ENCODE measurements at places on chromosomes 13 and 19.

- peak; percentile 35 for DNase-seq
Observed at GRCh38 chr19:3687774-3688706, 12.2 kb downstream of the PIP5K1C start.

DNA sequence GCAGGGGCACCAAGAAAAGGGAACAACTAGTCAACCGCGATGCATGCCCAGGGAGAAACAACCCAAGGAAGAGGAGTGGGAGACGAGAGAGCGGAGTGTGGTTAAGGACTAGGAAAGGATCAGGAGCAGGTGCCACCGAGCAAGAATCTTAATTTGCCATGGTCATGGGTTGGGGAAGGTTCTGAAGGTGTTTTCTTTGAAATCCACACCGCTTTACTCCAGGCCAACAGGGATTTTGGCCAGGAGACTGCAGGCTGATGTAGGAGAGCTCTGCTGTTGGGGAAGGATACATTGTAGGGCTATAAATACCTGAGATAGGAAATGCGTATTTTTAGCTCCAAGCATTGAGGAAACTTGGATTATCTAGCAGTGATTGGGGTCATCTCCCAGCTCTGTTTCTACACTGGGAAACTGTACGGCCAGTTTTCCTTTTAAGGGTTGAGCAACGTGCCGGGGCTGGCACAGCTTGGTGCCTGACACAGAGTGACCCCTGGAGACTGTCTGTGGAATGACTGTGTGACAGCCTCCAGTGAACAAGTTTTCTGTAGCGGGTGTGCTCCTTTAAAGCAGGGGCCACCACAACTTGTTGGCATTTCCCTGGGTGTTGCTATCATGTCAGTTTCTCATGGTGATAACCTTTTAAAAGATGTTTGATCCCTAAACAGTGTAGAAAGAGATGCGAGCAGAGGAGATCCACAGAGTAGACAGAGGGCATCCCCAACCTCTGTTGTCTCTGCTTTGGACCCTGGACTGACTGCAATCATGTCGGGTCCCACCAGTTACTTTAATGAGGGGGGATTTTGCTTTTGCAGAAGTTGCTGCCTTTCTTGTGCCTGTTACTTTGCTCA, 34.3 kb downstream of the ZNF536 start:
- DNase-seq, result no peak

- DNase-seq, result no peak
Observed at GRCh38 chr19:46073268-46073922, 32.6 kb upstream of the IGFL4 start.

DNA sequence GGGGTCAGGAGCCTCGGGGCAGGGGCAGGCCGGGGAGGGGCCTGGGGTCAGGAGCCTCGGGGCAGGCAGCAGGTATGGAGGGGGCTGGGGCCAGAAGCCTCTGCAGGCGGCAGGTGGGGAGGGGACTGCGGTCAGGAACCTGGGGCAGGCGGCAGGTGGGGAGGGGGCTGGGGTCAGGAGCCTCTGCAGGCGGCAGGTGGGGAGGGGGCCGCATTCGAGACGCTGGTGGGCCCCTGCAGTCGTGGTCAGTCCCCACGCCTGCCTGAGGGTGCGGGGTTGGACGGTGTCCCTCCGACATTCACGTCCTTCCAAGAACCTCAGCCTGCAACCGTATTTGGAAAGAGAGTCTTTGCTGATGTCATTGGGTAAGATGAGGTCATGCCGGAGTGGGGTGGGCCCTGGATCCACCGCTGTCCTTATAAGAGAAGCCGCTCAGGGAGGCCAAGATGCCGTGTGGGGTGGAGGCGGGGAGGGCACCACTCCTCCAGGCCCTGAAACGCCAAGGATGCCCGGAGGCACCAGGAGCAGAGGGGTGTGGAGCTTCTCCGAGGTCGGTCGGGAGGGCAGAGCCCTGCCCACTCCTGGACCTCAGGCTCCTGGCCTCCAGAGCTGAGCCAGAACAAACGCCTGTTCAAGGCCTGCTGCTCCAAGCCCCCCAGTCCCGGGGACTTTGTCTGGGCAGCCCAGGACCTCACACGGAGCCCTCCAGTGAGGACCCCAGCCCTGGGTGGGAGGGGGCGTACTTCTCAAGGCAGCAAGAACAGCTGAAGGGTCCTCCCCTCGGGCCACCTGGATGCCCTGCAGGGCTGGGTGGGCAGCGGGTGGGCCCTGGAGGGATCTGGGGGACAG, 30.1 kb downstream of the PIP5K1C start:
- no peak for DNase-seq

GRCh38 chr19:16085115-16085514, 8.8 kb downstream of the TPM4 start:
- DNase-seq, result no peak

DNA sequence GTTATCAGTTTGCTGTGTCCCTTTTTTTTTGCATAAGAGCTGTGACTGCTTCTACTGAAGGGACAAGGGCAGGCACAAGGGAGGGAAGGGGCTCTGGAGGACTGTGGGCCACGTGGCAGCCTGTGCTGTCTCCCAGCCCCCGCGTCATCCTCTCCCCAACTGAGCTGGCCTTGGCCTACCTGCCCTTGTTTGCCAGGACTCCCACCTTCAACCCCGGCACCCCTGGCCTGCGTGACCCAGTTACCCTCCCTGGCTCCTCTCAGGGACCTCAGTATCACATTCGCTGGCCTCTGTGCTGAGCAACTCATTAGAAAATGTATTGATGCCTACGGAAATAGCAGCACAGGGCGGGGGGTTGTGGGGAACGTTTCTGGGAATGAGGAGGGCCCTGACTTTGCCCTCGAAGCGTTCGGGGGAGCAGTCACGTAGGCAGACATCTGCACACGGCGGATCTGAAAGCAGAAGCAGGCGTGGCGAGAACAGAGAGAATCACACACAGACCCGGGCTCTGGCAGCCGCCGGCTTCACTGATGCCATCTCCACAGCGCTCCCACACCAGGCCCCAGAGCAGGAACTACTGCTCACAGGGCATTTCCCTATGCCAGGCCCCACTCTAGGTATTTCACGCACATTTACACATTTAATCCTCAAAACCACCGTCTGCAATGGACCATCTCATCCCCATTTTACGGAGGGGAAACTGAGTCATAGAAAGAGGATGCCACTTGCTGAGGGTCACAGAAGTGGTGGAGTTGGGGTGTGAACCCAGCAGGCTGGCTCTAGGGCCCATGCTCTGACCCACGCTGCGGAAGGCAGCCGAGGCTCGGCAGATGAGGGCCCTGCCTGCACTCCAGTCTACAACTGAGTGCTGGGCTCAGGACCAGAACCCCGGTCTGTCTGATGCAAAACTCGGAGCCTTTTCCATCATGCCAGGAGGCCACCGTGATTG, 5.7 kb upstream of the ATF5 start:
- no peak for DNase-seq

- no peak for DNase-seq
Observed at GRCh38 chr19:32053376-32053775, 292.0 kb upstream of the ZNF507 start.

GRCh38 chr19:31676271-31677004, 327.2 kb upstream of the TSHZ3 start:
- no peak for DNase-seq

GRCh38 chr13:92028695-92029094, 630.3 kb downstream of the GPC5 start:
- DNase-seq, result no peak

DNA sequence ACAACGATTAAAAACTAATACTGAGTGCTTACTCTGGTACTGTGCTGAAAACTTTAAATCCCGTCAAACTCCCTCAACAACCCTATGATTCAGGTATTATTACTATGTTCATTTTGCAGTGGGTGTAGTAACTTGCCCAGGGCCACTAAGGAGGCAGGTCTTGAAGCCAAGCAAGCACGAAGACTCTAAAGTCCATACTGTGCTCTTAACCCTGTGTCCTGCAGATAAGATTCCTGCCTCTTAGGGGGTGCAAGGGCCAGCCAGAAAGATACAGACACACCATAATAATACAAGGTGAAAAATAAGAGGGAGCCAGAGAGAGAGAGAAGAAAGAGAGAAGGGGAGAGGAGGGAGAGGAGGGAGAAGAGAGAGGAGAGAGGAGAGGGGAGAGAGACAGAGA, 95.5 kb downstream of the CDADC1 start:
- no peak for DNase-seq

DNA sequence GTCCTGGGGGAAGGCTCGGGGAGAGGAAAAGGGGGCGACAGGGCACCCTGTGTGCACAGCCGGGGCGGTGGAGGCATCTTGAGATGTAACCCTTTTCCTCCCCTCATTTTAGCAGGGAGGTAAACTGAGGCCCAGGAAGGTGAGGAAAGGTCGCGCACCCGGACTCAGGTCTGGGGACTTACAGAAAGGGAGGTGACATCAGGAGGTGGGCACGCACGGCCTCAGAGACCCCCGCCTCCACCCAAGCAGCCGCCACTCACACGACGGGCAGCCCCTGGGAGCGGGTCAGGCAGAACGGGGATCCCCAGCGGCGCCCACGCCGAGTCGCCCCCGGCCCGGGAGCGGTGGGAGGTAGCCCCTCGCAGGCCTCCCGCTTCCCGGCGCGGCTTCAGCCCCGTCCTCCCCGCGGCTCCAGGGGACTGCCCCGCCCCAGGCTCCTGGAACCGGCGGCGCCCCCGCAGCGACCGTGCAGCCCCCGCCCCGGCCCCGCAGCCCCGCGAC, 477 bp downstream of the PIP5K1C start:
- DNase-seq, result no peak

- DNase-seq, result no peak
Observed at GRCh38 chr19:41309180-41310032, 566 bp upstream of the CCDC97 start.

GRCh38 chr19:19181488-19181998, 10.4 kb downstream of the BORCS8 start:
- DNase-seq, result no peak

DNA sequence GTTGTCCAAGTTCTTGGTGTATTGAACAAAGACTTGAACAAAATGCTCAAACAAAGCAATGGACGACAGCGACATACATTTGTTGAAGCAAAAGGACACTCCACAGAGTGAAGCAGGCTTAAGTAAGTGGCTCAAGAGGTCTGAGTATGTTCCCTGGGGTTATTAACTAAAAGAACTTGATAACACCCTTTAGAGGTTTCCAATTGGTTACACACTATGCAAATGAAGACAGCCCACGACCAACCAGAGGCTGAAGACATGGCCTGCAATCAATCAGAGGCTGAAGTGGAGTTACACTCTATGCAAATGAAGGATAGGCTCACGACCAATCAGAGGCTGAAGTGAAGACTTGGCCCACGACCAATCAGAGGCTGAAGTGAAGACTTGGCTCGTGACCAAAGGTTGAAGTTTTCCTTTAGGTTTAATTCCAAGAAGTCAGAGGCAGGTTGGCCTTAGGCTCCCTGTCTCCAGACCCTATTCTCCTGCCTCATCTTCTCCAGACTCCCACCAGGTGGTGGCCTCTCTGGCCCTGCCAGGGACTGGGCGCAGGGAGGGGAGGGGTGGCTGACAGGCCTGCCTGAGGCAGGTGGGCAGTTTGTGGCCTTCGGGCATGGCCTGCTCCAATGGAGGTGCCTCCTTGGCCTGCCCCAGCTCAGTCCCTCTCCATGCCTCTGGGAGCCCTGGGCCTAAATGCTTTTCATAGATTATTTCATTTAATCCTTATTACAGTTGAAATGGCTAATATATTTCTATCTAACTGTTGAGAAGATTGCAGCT, 38.1 kb downstream of the CCDC169 start:
- no peak for DNase-seq

DNA sequence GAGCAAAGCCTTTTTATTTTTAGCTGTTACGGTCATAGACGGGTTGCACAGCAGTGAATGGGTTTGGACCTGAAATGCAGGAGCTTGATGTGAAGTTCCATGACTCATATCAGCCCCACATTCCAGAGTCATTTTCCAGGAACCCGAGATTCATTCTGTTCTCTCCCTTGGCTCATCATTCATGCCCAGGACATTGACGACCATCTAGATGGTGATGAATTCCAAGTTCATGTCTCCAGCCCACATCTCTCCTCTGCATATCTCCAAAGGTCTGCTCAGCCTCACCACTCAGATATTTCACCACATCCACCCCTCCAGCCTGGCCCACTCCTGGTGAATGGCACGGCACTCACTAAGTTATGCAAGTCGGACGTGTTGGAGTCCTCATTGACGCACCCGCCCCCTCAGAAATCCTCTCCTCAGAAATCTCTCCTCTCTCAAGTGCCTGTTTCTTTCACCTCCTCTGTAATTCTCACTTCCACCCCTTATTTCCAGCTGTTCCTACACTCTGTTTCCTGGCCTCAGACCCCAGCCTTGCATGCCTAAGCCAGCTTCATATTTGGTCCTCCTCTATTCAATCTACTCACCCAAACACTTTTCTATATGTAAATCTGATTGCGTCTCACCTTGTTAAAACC, 83.1 kb downstream of the ALOX5AP start:
- no peak for DNase-seq

DNA sequence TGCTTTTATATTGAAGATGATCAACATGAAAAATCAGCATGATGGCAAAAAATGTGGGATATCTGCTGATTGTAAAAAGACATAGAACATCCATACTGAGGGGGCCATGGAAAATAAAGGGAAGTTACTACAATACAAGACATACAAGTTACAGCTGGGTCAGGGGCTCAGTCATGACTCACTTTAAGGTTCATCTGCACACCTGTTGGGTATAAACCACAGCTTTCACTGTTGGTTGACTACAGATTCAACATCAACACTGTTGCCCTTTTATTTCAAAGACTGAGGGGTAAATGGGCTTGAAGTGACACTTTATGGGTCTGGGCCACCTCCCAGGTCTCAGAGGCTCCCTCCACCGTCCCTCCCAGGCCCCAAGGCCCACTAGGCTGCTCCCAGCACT, 98.1 kb upstream of the IRS2 start:
- no peak for DNase-seq

- DNase-seq, result no peak
Observed at GRCh38 chr13:30178976-30179375, 128.4 kb downstream of the KATNAL1 start.

GRCh38 chr13:24716446-24716845, 36.2 kb downstream of the ATP12A start:
- DNase-seq, result no peak

GRCh38 chr19:30541575-30541974, 169.4 kb downstream of the ZNF536 start:
- DNase-seq, result no peak

GRCh38 chr13:107964395-107964794, 250.9 kb downstream of the LIG4 start:
- DNase-seq, result no peak

GRCh38 chr19:7833225-7834099, 3.4 kb downstream of the EVI5L start:
- no peak for DNase-seq

DNA sequence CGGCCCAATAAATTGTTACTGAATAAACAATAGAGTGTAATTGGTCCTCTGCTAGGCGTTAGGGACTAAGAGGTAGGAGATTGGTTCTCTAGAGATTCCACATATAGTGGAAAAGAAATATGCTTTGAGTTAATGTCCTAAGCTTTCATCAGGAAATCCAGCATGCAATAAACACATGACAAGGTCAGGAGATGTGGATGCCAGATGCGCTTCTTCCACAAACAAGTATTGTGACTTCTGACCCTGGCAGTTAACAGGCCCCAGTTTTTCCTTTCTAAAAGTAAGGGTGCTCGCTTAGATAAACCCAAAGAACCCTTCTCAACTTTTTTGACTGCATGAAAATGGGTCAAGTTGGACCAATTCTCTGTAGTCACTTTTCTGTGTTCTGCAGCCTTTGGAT, 146.5 kb upstream of the SOX21 start:
- DNase-seq, result no peak

- DNase-seq, result no peak
Observed at GRCh38 chr13:109918179-109918711, 131.9 kb upstream of the IRS2 start.

All from stimulated activated CD4-positive, alpha-beta T cell treated with anti-CD3 and anti-CD28 coated beads, Interleukin-1b, Interleukin-23, amount 100 ng/mL, for 48 hours (primary cell).